Ammon's horn (tissue), 1 donor: ENCODE measurements at places on chromosomes 12 and 14.
A peak's percentile ranks its signal among the peaks of the same experiment; 100 is the strongest.

GRCh38 chr12:12036901-12037300 is 33.8 kb upstream of the BCL2L14 start:
- DNase-seq: no peak

DNA sequence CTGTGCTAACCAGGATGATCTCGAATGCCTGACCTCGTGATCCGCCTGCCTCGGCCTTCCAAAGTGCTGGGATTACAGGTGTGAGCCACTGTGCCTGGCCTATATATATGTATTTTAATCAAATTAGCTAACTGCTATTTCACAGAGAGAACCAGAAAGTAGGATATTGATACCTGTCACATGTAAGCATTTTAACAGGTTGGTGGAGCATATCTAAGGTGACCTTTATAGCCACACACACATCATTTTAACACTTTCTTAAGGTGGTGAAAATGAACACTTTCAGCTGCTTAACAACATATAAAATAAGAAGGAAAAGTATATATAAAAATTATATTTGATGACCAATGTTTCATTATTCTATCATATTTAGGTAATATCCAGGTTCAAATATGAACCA is 57.0 kb upstream of the ATF7IP start:
- DNase-seq: no peak

DNA sequence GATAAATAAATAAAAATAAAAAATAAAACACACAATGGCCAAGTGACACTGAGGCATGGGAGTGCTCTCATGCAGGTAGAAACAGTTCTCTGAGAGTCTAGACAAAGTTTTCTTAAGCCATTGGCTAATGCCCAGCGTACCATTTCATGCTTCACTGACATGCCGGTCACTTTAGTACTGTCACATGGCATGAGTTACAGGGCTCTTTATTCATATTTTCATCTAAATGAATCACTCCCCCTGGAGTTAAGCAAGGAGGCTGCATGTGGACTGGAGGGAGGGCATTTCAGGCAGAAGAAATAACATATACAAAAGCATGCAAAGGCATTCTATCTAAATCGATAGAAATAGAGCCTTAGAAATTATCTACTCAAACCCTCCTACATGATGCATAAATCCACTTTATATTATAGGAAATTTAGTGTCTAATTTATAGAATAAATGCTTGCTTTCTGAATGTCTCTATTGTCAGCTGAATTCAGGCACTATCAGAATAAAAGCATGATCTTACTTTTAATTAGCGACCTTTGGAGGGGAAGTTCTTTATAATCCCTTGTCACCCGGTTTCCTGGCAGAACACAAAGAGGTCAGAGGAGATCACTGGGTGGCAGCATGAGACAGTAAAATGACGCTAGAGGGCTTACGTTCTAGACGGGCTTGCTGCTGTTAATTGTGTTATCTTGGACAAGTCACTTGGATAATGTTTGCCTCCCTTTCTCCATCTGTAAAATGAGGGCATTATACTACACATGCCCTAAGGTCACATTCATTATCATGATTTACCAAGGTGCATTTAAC is 17.5 kb downstream of the DYRK4 start:
- DNase-seq: peak; percentile 43

DNA sequence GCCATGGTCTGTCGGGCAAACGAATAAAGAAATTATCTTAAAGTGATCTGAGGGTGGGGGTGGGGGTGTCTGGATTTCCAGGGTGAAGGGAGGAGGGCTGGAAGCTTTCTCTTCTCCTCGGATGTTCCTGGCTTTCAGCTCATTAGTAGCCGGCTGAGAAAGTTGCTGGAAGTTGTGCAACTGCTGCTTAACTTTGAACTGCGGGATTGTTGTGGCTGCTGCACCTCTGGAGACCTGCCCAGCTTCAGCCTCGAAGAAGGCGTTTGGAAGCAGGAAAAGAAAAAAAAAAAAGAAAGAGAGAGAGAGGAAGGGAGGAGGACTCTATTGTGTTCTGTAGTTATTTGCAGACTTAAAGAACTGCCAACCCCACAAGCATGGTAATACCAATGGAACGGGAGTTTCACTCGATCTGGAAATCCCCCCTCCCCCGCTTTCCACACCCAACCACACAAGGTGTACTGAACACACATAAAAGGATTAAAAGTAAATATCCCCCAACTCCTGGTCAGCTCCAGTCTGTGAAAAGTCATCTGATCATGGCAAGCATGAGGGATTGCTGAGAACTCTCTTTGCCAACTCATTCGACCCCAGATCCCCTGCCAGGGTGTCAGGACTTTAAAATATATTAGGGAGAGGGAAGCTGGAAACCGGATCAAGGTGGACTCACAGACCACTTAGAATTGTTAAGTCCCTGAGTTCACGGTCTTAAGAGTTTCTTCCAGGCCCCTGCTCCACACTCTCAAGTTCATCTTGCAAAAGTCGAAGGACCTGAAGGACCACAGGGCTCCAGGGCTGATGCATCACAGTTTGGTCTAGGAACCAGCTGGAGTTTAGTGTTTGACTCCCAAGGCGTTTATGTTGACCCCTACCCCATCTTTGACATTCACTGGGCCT is at the start of gene RASSF9:
TSS of gene RASSF9 (minus strand) at position 213 of the 894 bp plus-strand sequence. CDS start at position 5, 208 bp downstream.
- peak; percentile 43 for DNase-seq

DNA sequence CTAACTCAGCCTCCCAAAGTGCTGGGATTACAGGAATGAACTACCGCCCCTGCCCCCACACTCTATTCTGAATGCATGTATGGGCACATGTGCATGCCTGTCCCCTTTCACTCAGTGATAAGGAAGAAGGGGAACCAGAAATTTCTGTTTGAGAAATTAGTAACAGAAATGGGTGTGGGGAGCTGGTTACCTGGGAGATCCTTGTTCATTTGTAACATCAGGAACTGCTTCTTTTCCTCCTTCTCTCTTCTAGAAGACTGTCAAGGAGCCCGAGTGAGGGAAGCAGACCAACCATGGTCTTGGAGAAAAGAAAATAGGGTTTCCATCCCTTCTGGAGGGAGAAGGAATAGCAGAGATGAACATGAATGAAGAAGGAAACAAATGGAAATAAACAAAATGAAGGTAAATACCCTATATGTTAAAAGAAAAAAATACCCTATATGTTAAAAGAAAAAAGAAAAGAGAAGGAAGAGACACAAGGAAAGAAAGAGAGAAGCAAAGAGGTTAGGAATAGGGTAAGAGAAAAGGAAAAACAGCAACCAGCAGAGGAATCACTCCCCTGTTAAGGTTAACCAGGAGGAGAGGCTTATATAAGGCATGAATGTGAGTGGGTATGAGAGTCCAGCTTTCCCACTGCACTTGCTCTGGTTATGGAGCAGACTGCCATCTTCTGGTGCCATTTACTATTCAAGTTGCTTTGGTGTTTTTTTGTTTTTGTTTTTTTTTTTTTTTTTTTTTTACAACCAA is 3.3 kb downstream of the PPP1R3E start:
- peak; percentile 83 for DNase-seq

GRCh38 chr12:131897875-131898274 is 3.5 kb downstream of the ULK1 start:
- peak; percentile 3 for DNase-seq

DNA sequence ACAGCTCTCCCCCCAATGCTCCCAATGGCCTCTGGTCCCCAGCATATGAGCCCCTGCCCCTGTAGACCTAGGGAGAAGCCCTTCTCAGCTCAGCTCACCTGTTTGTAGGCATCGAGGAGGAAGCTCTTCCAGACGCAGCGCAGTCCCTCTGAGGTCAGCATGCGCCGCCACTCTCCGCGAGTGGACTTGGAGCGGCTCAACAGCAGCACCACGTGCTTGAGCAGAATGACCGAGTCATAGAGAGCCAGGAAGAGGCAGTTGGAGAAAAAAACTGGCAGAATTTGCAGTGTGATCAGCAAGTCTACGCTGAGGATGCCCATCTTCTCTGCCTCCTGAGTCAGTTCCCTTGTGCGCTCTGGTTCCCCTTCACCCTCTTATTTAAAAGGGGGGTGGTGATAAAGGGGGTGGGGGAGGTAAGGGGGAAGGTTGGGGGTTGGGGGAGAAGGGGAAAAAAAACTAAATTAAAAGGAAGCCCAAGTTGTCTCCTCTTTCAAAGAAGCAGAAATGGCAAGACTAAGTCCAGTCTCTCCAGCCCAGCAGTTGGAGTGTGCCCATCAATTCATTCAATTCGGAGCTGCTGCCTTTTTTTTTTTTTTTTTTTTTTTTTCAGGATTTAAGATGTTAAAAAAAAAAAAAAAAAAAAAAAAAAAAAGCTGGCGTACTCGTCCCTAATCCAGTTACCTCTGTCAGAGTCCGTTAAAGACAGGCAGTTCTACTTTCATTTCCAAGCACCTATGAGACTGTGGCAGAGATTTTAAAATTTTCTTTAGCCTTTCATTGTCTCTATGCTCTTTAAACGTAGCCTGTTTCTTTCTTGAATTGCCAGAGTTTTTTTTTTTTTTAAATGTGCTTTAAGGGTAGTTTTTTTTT is at the start of gene DIO2:
TSS of gene DIO2 (minus strand) at position 352 of the 870 bp plus-strand sequence. CDS start at position 320, 32 bp downstream.
- DNase-seq: peak; percentile 83

- no peak for DNase-seq
Observed at GRCh38 chr12:3705354-3705675, 47.6 kb downstream of the CRACR2A start.

GRCh38 chr12:57250541-57250940 is 446 bp downstream of the STAC3 start:
- DNase-seq: no peak

- DNase-seq: no peak
Observed at GRCh38 chr14:53748691-53749090, 207.9 kb downstream of the BMP4 start.

GRCh38 chr14:71403656-71404055 is 496.4 kb downstream of the PCNX1 start:
- peak; percentile 9 for DNase-seq

DNA sequence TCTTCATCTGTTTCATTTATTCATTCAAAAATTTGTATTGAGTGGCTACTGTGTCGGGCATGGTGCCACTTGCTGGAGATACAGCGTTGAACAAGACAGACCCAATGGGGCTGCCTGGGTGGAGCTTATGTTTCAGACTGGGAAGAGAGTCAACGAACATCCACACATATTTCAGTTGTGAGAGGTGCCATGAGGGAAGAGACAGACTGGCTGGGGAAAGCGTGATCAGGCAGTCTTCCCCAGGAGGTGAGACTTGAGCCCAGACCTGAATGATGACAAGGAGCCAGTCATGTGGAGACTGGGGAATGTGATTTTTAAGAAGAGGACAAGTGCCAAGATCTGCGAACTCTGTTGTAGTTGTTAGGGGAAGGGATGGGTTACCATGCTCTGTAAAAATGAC is 12.2 kb downstream of the BICD1 start:
- no peak for DNase-seq

GRCh38 chr14:38904959-38905358 is 198.1 kb downstream of the SEC23A start:
- no peak for DNase-seq

- no peak for DNase-seq
Observed at GRCh38 chr12:115871714-115872113, 405.8 kb downstream of the MED13L start.

- DNase-seq: no peak
Observed at GRCh38 chr12:109900752-109901580, 892 bp downstream of the TCHP start.

DNA sequence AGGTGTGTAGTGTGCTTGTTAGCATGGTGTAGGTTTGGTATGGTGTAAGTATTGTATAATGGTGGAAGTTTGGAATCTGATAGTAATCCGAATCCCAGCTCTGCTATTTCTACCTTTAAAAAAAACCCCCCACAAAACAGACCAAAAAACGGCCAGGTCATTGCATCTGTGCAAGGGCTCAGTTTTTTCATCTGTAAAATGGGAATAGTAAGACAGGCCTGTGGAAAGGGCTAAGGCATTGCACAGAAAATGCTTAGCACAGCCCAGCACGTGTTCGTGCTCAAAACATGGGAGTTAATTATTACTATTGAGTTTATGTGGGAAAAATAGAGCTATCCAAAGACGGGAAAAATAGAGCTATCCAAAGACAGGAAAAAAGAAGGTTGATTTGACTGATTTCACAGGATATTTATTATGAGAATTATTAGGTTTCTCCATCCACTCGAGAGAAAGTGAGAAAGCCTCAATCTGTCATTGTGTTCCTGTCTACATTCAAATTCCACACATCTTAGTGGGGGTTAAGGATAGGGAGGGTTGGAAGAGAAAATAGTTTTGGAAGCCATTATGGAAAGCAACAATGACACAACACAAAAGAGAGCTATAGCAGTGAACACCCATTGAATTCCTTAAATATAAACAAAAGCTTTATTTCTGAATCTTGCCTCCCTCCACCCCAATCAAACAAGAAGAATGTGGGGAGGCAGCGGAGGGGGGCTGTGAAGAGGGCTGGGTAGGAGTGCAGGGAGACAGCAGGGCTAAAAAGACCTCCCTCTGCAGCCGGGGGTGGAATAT is 126.8 kb upstream of the MAX start:
- DNase-seq: no peak

GRCh38 chr12:103657331-103657730 is 70.3 kb downstream of the STAB2 start:
- no peak for DNase-seq

- no peak for DNase-seq
Observed at GRCh38 chr12:54824402-54824801, 29.9 kb upstream of the MUCL1 start.

GRCh38 chr14:95226801-95227200 is 69.5 kb upstream of the DICER1 start:
- DNase-seq: no peak

GRCh38 chr14:102652194-102652593 is 59.7 kb downstream of the RCOR1 start:
- no peak for DNase-seq

DNA sequence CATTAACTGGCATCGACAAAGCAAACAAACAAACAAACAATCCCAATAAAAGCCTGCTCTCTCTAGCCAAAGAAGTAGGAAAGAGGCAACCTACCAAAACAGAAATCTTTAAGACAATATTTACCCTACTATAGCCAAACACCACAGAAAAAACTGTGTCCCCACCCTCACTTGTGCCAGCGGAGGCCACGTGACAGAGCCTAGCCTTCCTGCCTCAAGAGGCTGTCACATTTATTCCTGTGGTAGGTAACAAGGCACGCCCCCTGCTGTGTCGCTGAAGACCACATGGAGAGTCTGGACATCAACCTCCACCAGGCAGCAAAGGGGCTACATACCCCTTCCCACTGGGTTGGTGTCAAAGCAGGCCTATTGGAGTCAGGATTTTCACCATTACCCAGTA is 148.1 kb downstream of the LMNTD1 start:
- no peak for DNase-seq

- no peak for DNase-seq
Observed at GRCh38 chr14:103656756-103657133, 27.7 kb downstream of the KLC1 start.

GRCh38 chr12:1643043-1643442 is 14.0 kb downstream of the WNT5B start:
- no peak for DNase-seq

- no peak for DNase-seq
Observed at GRCh38 chr14:33444136-33444535, 505.5 kb downstream of the NPAS3 start.
